ENCODE measurements at places on chromosomes 12 and 14. TPM values are rescaled to one million over a fixed set of nuclear protein-coding genes. Genes with fewer than 3 reads are reported as not detected.

SCN8A gene
- 19.2 TPM for total RNA-seq

GPR132 gene
- total RNA-seq: 0.26 TPM

OR11H7 gene
- total RNA-seq: not detected

CD27 gene
- total RNA-seq: not detected

CDK17 gene
- 46.6 TPM for total RNA-seq

PCED1B gene
- total RNA-seq: 0.46 TPM

IQSEC3 gene
- 0.17 TPM for total RNA-seq

PAH gene
- not detected for total RNA-seq

TAS2R31 gene
- 3.7 TPM for total RNA-seq

FLRT2 gene
- 7.9 TPM for total RNA-seq

R3HDM2 gene
- total RNA-seq: 27.4 TPM

NOXRED1 gene
- 0.40 TPM for total RNA-seq

PLA2G1B gene
- total RNA-seq: not detected

NUAK1 gene
- total RNA-seq: 31.4 TPM

KRT85 gene
- not detected for total RNA-seq

UNC79 gene
- 0.33 TPM for total RNA-seq

GNPNAT1 gene
- total RNA-seq: 33.5 TPM

MUCL1 gene
- not detected for total RNA-seq

LRFN5 gene
- 11.3 TPM for total RNA-seq

MYRFL gene
- not detected for total RNA-seq

RASSF9 gene
- 3.9 TPM for total RNA-seq

NFATC4 gene
- total RNA-seq: 76.4 TPM

CLEC6A gene
- not detected for total RNA-seq

CD163 gene
- not detected for total RNA-seq

SIX1 gene
- 4.6 TPM for total RNA-seq

PARPBP gene
- total RNA-seq: 5.1 TPM

KRT77 gene
- total RNA-seq: not detected

CFAP251 gene
- 7.9 TPM for total RNA-seq

RTRAF gene
- total RNA-seq: 173 TPM

KLC1 gene
- 184 TPM for total RNA-seq

HOXC10 gene
- not detected for total RNA-seq

METTL3 gene
- 44.6 TPM for total RNA-seq
